ENCODE measurements at places on chromosomes 6 and 20.
A peak's percentile ranks its signal among the peaks of the same experiment; 100 is the strongest.

DNA sequence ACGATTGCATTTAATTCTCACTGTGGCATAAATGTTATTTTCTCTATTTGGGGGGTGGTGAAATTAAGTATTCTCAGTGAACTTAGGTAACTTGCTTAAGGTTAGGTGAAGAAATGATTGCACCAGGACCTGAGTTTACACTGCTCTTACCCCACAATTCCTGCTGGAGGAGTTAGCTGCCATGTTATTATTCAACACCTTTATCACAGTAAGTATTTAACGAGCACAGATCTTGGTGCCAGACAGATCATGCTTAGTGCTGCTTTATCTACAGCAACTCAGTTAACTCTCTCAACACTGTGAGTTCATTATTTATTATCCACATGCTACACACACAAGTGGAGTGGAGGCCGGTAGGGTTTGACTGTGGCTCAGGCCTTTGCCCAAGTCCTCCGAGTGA, 249.7 kb downstream of the TMEM242 start:
- no peak for DNase-seq

DNA sequence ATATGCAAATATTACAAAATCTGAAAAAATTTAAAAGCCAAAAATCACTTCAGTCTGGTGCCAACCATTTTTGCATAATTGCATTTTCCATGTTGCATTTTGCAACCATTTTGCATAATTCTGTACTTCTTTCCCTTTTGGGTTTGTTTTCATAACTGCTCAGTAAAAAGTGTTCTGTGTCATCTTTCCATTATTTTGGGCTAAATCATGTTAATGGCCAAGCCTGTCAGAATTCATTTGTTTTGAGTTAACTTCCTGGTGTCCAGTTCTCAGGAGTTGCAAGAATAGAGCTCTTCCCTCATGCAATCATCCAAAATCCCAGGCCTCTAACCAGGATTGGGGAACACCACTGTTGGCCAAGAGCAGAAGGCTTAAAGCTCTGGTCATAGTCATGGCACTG, 133.6 kb downstream of the MTHFD1L start:
- DNase-seq, result no peak

GRCh38 chr6:140321891-140322290, 947.4 kb upstream of the CITED2 start:
- DNase-seq, result no peak

DNA sequence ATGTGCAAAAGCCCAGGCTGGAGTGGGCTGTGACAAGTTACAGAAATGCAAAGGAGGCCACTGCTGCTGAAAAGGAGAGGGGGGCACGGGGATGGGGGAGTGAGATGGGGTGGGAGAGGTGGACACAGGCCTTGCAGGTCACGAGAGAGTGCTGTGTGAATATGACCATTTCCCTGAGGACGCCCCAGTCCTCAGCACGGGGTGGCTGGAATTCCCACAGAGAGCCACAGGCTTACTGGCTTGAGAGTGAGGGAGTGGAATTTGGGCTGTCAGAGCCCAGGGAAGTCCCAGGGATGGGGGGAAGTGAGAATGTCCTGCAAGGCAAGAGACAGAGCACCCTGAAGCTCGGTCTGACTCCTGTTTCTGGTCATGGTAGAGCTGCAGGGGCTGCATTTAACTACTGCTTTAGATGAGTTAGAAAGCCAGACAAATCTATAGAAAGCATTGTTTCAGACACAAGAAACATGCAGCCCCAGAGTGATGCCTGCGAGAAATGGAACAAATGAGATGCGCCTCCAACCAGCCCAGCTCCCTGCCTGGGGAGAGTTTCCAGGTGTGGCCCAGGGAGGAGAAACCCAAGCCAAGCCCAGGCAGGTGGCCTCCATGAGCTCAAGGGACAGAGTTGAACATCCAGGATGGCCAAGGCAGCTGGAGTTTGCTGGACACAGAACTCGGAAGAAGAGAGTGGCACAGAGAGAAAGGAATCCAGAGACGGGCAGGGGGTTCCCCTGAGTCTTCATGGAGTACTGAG, 30.5 kb downstream of the NPEPL1 start:
- DNase-seq, result no peak

DNA sequence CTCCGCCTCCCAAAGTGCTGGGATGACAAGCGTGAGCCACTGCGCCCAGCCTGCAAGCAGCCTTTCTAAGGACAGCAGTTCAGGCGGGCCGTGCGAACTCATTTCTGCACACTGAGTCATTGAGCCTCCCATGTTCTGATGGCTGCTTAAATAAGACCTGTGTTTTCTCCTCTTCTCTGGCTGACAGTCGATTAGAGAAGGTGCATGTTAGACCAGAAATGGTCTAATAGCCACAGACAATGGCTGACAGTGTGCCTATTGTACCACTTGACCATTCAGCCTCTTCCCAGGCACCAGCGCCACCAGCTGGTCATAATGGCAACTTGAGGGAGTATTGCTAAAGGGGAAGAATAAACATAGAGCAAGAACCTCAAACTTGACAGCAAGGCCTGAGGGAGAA, 6.2 kb downstream of the CST11 start:
- peak; percentile 33 for DNase-seq

DNA sequence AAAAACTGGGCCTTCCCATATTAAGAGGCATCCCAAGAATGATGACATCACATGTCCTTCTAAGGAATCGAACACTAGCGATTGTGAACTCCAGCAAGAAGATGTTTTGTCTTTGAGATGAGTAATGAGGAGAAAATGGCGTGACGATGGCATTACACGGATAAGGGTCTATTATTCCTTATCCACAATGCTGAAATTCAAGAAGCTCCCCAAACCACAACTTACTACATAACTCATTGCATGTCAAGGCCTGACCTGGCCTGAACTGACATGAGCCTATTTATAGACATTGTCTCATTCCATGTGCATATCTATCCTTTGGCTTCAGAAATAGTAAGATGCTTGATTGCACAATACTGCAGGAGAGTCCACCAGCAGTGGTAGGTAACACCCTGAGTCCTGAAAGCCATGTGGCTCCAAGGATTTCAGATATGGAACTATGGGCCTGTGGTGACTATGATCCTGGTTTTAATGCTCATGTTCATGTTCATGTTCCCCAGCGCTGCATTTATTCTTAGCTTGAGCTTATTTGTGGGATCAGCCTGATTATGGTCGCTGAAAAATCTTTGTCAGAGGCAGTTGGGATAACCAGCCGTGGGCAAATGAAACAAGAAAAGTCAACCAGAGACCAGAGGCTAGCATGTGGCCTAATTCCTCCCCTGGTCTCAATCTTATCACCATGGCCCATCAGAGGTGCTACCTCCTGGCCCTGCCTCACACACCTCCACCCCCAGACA, 183.2 kb upstream of the JARID2 start:
- DNase-seq, result no peak

- no peak for DNase-seq
These were observed 13.6 kb upstream of the GUCA1A start for GRCh38 chr6:42159431-42160024.

DNA sequence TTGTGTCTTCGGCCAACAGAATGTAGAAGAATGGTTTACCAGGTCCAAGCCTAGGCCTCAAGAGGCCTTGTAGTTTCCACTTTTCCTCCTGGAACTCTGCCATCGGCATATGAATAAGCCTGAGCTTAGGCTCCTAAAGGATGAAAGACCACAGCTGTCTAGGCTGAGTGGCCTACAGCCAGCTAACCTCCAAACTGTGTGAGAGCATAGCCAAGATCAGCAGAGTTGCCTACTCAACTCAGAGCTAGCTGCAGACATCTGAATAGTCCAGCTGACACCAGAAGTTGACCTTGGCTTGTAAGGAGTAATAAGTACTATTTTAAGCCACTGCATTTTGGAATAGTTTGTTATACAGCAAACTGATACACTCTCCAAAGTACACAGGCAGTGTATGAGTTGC, 52.6 kb upstream of the SMIM29 start:
- no peak for DNase-seq

GRCh38 chr6:49698478-49698877, 14.9 kb downstream of the CRISP2 start:
- DNase-seq, result no peak

GRCh38 chr6:112030206-112030960, 23.5 kb upstream of the CCN6 start:
- DNase-seq, result no peak

DNA sequence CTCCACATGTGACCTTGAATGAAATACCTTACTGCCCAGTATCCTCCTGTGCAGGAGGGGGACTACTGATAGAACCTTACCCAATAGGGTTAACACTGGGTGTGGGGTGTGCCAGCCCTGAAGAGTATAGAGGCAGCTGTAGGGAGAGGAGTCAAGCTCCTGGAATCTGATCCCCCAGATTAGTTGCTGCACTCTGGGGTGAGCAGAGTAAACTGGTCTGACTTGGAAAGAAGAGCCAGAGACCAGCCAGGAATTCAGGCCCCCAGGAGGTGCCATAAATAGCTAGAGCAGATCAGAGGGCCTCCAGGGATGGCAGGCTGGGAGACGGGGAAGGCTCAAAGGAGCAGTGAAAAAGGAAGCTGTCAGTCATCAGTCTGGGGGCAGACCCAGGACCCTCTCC, 3.5 kb upstream of the APOBEC2 start:
- DNase-seq, result no peak

- no peak for DNase-seq
These were observed 258.4 kb downstream of the HDGFL1 start for GRCh38 chr6:22827760-22828159.

DNA sequence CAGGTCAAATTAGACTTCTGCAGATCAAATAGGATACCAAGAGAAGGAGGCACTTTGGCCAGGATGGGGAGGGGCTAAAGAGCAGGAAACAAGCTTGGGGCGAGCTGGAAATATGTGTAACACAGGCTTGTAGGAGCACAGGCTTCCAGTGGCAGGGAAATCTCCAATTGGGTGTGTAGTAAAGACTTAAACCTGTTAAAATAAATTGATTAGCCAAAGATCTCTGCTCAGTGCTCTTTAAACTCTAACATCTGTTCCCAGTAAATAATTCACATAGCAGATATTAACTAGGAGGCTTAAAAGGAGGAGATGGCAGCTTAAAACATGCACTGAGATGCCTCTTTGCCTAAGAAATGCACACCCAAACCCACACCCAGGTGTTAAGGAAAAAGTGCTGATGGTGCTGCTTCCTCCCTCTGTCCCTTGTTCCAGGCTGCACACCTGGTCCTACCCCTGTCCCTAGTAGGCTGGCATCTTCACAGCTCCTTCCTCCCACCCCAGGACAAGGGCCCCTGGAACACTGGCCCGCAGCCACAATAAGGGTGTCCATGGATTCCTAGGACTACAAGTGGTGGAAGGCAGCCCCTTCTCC, 93.5 kb upstream of the MLN start:
- no peak for DNase-seq

- DNase-seq, result no peak
These were observed 7.7 kb upstream of the PTGIS start for GRCh38 chr20:49575551-49576060.

DNA sequence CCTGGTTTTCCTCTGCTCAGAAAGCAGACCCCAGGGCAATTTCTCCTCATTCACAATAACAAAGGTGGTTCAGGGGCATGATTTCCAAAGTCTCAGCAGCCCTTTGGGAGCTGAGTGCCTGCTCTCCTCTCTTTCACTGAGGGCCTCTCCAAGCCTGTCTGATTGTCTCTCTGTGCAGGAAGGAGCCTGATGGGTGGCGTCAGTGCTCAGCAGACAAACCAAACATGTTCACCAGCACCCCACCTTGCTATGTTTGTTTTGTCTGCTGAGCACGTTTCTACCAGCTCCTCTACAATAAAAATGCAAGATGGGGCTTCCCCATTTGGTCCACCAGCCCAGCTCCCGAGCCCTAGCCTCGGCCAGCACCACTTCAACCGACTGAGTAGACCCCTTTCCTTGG, 25.4 kb upstream of the TCP11 start:
- no peak for DNase-seq

DNA sequence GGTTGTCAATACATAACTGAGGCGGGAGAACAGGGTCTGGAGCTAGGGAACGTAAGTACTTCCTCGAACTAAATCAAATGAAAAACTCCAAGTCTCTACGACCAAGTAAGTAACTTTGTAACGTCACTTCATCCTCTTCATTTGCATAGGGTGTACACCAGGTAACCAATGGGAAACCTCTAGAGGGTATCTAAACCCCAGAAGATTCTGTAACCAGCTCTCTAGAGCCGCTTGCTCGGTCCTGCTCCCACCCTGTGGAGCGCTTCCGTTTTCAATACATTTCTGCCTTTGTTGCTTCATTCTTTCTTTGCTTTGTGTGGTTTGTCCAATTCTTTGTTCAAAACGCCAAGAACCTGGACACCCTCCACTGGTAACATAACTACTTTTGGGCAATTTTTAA, 133.5 kb upstream of the TMEM170B start:
- DNase-seq, result no peak

GRCh38 chr6:72950114-72950860, 275.0 kb downstream of the KHDC1L start:
- no peak for DNase-seq

GRCh38 chr6:44650495-44650894, 263.0 kb downstream of the CDC5L start:
- no peak for DNase-seq
